ENCODE measurements at places on chromosomes 4 and X. TPM values are rescaled to one million over a fixed set of nuclear protein-coding genes. Genes with fewer than 3 reads are reported as not detected.

Gene KLHL15
- total RNA-seq = 18.9 TPM

Gene GAGE12J
- total RNA-seq = not detected

DNA sequence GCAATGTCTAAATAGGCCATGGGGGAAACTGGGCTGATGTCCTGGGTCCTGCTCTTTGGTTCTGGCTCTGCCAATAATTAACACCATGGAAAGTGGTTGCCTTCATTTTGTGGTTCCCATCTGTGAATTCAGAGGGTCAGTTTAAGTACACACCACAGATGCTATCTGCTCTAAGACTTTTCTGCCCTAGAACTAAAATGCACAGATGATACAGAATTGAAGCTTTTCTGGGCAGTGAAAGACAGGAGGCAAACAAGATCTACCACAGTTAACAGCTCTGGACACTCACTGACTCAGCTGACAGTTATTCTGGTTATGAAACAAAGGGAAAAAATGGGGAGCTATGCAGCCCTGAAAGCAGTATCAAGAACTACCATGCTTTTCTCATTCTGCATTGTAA is 37.3 kb downstream of the APBB2 start:
- no peak for DNase-seq
- H3K4me1 ChIP-seq = peaks cover 6% of the 10 kb centered on the region
- H3K36me3 ChIP-seq = no peaks in the 10 kb centered on the region
- H3K4me3 ChIP-seq = no peak overlapping the region
- no peaks in the 10 kb centered on the region for H3K27me3 ChIP-seq

- H3K27me3 ChIP-seq = no peaks in the 10 kb centered on the region
- no peaks in the 10 kb centered on the region for H3K36me3 ChIP-seq
- no peak for DNase-seq
- no peaks in the 10 kb centered on the region for H3K4me1 ChIP-seq
- H3K4me3 ChIP-seq = no peak overlapping the region
- no peak overlapping the region for H3K27ac ChIP-seq
These were observed 315.7 kb downstream of the HNRNPD start for GRCh38 chr4:82057990-82058544.

GRCh38 chr4:167721617-167722486 is 370.5 kb upstream of the ANXA10 start:
- H3K27ac ChIP-seq = no peak overlapping the region
- no peak for DNase-seq
- no peaks in the 10 kb centered on the region for H3K27me3 ChIP-seq
- no peaks in the 10 kb centered on the region for H3K4me1 ChIP-seq
- no peaks in the 10 kb centered on the region for H3K36me3 ChIP-seq

DNA sequence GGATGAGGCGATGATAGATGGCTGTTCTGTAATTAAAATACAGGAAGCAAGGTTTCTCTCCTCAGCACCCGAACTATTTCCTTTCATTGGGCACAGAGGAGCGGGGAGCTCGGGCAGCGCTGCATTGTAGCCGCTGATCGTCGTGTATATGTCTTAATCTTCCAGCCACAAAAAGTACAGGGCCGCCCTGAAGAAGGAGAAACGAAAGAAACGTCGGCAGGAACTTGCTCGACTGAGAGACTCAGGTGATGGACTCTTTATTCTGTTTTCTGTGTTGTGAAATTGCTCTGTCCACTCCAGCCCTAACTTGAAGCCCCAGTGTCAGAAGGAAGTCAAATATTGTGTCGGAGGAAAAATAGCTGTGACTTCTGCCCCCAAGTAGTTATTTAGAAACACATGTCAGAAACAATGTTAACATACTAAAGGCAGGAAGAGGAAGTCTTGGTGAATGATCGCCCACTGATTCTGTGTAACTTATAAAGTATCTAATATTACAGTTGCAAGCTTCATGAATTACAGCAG is 546 bp downstream of the ZRSR2 start:
- peak overlapping the region; percentile 82 for H3K27ac ChIP-seq
- DNase-seq = no peak
- peaks cover 5% of the 10 kb centered on the region for H3K4me1 ChIP-seq
- H3K36me3 ChIP-seq = no peaks in the 10 kb centered on the region

DNA sequence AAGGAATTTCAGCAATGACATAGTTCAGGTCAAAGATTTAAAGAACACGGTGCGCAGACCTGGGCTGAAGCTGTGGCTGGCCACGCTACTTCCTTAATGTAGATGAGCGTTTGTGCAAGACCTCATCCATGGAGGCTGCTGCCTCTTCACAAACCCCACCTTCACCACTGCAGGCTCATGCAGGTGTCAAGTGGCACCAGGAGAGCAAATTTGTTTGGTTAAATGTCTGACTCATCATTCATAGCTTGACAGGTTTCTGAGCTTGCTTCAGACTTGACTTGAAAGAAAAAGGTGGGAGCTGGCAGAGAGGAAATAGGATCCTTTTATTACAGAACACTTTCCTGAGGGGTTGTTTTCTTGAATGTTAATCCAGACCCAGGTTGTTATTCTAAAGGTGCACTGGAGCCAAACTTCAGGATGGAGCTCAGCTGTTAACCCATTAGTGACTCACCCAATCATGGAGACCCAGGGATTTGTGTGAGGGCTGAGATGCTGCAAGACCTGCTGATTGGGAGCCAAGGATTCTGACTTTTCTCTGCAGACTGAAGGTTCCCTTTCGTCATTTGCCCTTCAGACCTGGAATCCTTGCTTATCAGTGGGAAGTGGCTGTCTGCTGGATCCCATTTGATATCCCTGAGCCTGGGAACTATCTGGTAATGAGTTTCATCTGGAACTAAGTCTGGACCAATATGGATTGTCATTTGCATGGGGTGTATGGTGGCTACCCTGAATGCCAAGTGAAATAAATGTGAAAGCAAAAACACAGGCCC is 315.3 kb downstream of the PTTG2 start:
- H3K27me3 ChIP-seq = no peaks in the 10 kb centered on the region
- peak overlapping the region; percentile 17 for H3K27ac ChIP-seq
- DNase-seq = peak; percentile 25
- no peaks in the 10 kb centered on the region for H3K36me3 ChIP-seq
- no peaks in the 10 kb centered on the region for H3K4me1 ChIP-seq
- no peak overlapping the region for H3K4me3 ChIP-seq

DNA sequence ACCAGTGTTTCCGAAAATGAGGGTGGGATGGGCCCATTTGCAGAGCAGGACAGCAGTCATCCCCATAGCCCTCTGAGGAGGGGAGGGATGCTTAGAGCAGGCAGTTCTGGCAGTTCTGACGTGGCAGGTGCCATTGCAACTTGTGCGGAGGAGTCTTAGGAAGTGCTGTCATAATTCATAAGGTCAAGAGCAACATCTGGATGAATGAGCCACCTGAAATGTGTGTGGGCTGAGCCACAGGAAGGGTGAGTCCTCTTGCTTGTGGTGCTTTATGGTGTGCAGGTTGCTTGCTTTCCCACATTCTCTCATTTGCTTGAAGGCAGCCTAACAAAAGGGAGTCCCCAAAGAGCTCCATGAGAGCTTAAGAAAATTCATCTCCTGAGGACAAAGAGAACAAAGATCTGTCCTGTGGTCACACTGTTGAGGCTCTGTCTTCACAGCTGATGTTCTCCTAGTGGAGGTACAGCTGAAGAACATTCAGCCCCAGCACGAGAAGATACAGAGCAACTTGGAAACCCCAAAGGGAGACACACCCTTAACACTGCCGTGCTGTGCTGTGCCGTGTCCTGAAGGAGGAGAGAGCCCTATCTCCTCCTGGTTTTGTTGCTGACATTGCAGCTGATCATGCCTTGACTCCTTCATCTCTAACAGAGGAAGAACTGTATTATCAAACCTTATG is 60.3 kb downstream of the DLG3 start:
- H3K36me3 ChIP-seq = peaks cover 3% of the 10 kb centered on the region
- H3K4me3 ChIP-seq = no peak overlapping the region

- no peak overlapping the region for H3K4me3 ChIP-seq
- no peak overlapping the region for H3K27ac ChIP-seq
- no peaks in the 10 kb centered on the region for H3K4me1 ChIP-seq
- no peaks in the 10 kb centered on the region for H3K36me3 ChIP-seq
- no peaks in the 10 kb centered on the region for H3K27me3 ChIP-seq
- DNase-seq = no peak
These were observed 19.8 kb downstream of the NSG1 start for GRCh38 chr4:4406455-4407298.

DNA sequence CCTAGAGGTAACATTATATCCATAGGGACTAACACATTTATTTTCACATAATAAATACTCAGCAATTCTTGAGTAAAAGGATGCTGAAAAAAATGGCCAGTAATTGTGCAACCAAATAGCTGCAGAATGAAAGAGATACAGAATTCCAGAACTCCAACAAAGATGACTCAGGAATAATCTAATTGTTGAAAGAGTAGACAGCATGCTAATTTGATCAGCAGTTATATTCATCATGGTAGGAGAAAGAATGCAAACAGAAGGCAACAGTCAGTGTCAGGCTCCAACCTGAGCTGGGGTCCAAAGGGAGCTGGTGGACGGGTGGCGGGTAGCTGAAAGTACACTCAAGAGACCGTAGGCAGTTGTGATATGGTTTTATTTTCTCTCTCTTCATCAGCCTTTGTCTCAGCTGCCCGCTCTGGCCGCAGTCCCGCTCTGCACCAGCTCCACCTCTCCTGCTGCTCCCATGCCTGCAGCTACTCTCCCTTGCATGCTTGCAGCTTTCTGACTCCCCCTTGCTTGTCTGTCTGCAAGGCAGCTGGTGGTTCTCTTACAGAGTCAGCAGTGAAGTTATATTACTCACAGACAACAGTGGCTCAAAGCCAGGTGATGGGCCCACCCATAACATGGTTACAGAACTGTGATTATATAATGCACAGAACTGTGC is 1150.1 kb downstream of the STIM2 start:
- DNase-seq = no peak
- no peaks in the 10 kb centered on the region for H3K36me3 ChIP-seq
- H3K27me3 ChIP-seq = no peaks in the 10 kb centered on the region
- H3K27ac ChIP-seq = no peak overlapping the region

DNA sequence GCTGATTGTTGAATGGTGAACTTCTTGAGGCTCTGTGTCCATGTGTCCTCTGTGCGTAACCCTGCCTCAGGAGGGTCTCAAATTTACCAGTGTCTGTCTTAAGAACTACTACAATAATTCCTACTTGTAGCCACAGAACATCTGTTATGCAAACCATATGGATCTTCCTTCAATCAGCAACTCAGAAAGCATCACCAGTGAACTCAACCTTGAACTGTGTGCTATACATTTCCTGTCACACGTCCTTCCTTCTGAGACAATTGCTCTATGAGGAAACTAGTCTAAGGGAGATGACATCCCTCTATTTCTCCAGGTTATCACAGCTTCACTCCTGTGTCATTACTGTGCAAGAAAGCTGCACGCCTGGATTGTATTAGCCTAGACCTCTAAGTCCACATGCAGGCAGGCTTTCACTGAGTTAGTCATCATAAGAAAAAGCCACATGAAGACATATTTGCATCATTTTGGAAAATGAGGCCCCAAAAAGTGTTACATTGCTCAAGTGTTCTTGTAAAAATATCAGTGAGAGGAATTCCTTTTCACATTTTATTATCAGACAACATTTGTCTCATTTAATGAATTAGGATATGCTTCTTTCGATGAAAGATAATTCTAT is 157.8 kb downstream of the AFF2 start:
- no peak for DNase-seq
- H3K36me3 ChIP-seq = no peaks in the 10 kb centered on the region
- H3K4me3 ChIP-seq = no peak overlapping the region

- no peak overlapping the region for H3K27ac ChIP-seq
- H3K4me1 ChIP-seq = no peaks in the 10 kb centered on the region
- H3K27me3 ChIP-seq = no peaks in the 10 kb centered on the region
- H3K4me3 ChIP-seq = no peak overlapping the region
- DNase-seq = no peak
These were observed 162.5 kb downstream of the PRDM5 start for GRCh38 chr4:120760047-120760446.

DNA sequence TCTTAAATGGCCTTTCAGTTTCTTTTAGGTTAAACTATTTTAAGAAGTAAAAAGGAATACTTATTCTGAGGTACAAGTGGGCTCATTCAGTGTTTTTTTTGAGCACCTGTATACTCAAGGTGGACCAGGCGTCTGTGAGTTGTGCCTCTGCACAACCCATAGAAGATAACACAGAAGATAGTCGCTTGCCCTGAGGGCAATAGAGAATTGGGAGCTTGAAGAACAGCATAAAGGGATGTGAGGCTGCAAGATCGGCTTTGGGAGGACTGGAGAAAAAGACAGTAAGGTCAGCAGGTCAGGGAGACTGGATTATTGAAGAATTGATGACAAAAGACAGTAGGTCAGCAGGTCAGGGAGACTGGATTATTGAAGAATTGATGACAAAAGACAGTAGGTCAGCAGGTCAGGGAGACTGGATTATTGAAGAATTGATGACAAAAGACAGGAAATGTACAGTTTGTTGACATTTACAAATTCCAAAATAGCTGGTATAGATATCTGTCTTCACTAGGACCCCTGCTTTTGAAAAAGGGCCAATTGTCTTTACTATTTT is 3.1 kb downstream of the CPE start:
- no peak overlapping the region for H3K4me3 ChIP-seq
- peaks cover under 1% of the 10 kb centered on the region for H3K27me3 ChIP-seq
- DNase-seq = no peak
- no peak overlapping the region for H3K27ac ChIP-seq

- no peak overlapping the region for H3K27ac ChIP-seq
- no peaks in the 10 kb centered on the region for H3K27me3 ChIP-seq
- H3K36me3 ChIP-seq = peaks cover 6% of the 10 kb centered on the region
These were observed 31.9 kb downstream of the CPEB2 start for GRCh38 chr4:15034071-15034764.

DNA sequence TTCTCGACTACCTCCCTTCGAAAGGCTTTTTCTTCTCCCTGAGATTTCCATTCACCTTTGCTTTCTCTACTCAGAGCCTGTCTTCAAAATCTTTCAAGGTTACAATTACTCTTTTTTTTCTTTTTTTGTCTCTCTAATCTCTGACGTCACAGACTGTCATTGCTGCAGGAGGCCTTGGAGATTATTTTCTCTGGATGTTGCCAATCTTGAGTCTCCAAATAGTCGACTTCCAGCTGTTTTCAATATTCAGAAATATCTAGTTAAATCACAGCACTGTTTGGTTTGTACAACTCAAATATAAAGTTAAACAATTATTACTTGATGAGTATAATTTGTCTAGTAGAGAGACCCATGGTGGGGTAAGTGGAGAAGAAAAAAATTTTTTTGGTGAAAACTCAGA is 359.0 kb upstream of the BOD1L1 start:
- no peaks in the 10 kb centered on the region for H3K27me3 ChIP-seq
- no peak for DNase-seq
- H3K4me1 ChIP-seq = no peaks in the 10 kb centered on the region
- H3K4me3 ChIP-seq = no peak overlapping the region
- no peaks in the 10 kb centered on the region for H3K36me3 ChIP-seq

DNA sequence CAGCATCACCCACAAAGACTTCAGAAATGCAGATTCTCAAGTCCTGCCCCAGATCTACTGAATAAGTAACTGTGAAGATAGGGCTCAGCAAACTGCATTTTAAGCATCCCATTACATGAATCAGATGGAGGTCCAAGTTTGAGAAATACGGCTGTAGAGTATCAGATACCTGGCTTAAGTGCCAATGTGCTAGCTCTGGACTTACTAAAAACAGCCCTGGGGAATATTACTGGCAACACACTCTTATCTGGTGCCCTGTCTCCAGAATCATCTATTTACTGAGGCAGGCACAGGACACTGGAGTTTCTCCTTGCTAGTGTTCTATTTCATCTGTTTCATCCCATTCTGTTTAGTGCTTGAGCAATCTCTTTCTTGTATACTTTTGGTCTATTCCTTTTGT is 105.1 kb downstream of the SPOCK3 start:
- no peaks in the 10 kb centered on the region for H3K36me3 ChIP-seq
- H3K4me3 ChIP-seq = no peak overlapping the region
- H3K27ac ChIP-seq = no peak overlapping the region
- DNase-seq = no peak
- no peaks in the 10 kb centered on the region for H3K27me3 ChIP-seq
- no peaks in the 10 kb centered on the region for H3K4me1 ChIP-seq

GRCh38 chr4:115675719-115676118 is 562.3 kb upstream of the NDST4 start:
- no peaks in the 10 kb centered on the region for H3K27me3 ChIP-seq
- H3K4me1 ChIP-seq = no peaks in the 10 kb centered on the region
- no peak for DNase-seq
- no peak overlapping the region for H3K4me3 ChIP-seq

Data from lung (tissue), 17 donors.